NCI-H345 (cell line): ENCODE measurements at places on chromosomes 12 and 14.

DNA sequence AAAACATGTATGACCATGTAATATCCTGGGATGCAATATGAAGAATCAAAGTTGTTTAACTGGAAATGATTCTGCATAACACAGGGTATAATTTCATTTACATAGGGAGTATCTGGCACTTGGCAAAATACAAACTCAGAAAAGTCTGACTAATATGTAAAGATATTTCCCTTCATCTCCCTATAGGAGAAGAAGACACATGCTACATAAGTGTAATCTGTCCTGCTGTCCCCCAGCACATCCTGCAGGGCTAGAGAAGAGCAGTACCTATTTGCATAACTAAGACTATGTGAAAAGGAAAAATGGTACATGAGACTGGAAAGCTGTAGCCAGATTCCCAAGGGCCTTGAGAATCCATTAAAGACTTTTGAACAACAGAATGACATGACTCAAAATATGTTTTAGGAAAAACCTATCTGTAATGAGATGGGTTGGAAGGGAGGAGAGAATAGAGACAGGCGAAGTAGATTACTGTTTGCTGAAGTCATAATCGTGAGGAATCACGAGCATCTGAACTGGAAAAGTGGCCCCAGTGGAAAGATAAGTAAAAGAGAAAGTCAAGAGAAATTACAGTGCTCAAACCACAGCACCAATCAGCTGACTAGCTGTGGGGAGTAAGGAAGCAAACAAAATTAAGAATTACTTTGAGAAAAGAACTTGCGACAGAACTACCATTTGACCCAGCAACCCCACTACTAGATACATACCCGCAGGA is 155.1 kb upstream of the HMGA2 start:
- DNase-seq = no peak

DNA sequence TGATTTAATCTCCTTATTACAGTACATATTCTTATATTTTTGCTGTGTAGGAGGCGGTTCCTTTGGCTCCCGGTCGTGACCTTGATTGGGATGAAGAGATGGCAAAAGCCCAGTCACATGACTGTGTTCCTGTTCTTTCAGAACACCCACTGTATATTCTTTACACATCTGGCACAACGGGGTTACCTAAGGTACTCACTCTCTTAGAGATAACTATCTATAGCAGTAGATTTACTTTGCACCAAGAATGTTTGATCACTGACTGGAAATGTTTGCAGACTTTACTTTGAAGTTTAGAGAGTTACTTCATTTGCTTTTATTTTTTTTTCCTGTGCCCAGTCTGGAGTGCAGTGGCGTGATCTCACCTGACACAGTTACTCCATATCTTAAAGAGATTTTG is 65.2 kb downstream of the ACSS3 start:
- DNase-seq = no peak

GRCh38 chr12:32435921-32436705 is 36.8 kb downstream of the FGD4 start:
- no peak for DNase-seq

DNA sequence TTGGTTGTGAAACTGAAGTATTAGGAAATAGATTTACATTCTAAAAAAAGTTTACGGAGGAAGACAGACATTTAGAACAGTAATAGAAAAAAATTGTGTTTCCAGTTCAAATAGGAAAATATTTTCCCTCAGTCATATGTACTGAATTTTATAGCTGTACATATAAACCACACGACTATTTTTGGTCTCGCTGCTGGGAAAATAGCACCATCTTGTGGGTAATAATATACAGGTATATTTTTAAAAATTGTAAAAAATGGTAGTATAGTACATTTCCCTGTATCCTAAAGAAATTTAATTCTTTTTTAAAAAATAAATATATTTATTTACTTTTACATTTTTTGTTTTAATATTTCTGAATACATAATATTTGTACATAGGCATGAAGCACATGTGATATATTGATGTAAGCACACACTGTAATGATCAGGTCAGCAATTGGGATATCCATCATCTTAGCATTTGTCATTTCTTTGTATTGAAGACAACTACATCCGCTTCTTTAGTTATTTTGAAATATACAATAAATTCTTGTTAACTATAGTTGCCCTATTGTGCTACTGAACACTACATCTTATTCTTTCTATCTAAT is 168.6 kb downstream of the ALX1 start:
- DNase-seq = no peak

DNA sequence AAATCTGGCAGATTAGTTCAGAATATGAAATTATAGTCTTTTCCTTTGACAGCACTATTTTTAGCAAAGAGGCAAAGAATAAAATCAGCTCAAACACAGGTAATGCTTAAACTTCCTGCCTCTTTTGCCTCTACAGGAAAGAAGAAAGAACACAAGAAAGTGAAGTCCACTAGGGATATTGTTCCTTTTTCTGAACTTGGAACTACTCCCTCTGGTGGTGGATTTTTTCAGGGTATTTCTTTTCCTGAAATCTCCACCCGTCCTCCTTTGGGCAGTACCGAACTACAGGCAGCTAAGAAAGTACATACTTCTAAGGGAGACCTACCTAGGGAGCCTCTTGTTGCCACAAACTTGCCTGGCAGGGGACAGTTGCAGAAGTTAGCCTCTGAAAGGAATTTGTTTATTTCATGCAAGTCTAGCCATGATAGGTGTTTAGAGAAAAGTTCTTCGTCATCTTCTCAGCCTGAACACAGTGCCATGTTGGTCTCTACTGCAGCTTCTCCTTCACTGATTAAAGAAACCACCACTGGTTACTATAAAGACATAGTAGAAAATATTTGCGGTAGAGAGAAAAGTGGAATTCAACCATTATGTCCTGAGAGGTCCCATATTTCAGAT is 17.4 kb downstream of the TMPO start:
- peak; percentile 50 for DNase-seq

- no peak for DNase-seq
Observed at GRCh38 chr14:54226558-54226957, 170.2 kb upstream of the CDKN3 start.
